ENCODE measurements at places on chromosomes 5 and 9. TPM values are rescaled to one million over a fixed set of nuclear protein-coding genes. Genes with fewer than 3 reads are reported as not detected.

GRCh38 chr5:122297587-122298298 lies 14.3 kb upstream of the SNCAIP start:
- DNase-seq = no peak

The ACSL6 gene
- total RNA-seq = 0.27 TPM

DNA sequence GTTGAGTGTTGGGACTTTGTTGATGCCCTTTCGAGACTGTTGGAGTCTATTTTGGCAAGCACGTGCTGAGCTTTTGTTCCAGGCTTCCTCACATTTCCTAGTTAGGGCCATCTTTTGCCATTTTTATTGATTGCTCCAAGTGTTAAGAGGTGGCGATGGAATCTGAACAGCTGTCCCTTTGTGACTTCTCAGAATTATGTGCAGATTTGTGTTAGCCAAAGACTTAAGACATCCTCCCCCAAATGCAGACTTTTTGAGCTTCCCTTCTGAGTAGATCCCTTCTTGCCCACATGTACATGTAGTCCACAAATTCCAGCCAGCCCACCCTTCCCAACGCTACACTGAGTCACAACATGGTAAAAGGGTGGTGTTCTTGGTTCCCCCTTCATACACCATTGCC lies 59.2 kb downstream of the SPIN1 start:
- DNase-seq = no peak

DNA sequence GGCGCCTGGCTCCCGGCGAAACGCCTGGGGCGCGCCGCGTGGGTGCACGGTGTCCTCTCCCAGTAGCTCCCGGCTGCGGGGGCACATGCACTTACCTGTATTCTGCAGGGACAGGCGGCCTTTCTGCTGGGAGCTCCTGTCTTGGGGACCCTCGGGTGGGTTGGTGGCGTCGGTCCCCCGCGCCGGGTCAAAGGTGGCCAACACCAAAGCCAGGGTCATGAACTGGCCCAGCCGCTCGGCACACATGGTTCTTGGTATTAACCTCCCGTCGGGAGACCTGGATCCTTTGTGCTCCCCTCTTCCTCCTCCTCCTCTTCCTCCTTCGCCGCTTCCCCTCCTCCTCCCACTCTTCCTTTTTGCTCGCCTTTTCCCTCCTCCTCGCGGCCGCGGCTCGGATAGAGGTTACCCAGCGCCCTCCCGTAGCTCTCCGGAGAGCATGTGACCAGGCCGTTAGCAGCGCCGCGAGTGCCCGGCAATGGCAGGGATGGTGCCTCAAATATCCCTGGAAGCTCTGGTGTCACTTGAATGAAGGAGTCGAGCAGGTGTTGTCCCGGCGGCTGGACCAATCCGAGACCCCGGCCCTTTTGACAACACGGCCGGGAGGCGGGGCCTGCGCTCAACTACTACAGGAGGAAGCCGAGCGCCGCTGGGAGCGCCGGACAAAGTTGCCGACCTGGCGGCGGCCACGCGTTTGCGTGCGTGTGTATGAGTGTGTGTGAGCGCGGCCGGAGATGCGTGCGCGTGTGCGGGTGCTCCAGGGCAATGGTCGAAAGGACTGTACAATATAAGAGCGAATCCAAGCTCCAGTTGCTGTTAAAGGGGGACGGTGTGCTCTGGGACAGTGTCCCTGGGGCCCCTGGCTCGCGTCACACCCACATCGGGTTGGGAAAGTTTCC lies at the start of gene STC2:
Gene STC2, minus strand, starts transcription at position 467 of the 896 bp plus-strand sequence. Its CDS starts 221 bp downstream, at position 246.
- DNase-seq = no peak

GRCh38 chr9:89395931-89396710 lies 77.8 kb downstream of the SECISBP2 start:
- no peak for DNase-seq

Data from hematopoietic multipotent progenitor cell (in vitro differentiated cells).